ENCODE measurements at places on chromosomes 4 and X. TPM values are rescaled to one million over a fixed set of nuclear protein-coding genes. Genes with fewer than 3 reads are reported as not detected.
A peak's percentile ranks its signal among the peaks of the same experiment; 100 is the strongest.

DNA sequence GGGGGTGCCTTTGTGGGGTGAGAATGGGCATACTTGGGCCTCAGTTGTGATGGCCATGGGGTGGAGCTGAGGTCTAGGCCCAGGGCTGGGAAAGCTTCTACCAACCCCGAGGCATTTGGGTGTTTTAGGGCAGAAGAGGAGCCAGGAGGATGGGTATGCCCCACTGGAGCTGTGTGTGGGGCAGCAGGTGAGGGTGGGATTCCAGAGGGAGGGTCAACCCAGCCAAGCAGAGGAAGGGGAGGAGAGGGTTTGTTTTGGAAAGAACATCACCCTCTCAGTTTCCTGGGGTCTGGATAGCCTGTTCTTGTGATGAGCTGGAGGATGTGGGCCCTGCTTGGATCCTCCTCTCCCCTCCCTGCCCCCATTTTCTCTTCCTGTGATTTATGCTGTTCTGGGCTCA is 620 bp downstream of the IL9R start:
- no peak overlapping the region for H3K4me3 ChIP-seq
- H3K27me3 ChIP-seq, result no peaks in the 10 kb centered on the region

DNA sequence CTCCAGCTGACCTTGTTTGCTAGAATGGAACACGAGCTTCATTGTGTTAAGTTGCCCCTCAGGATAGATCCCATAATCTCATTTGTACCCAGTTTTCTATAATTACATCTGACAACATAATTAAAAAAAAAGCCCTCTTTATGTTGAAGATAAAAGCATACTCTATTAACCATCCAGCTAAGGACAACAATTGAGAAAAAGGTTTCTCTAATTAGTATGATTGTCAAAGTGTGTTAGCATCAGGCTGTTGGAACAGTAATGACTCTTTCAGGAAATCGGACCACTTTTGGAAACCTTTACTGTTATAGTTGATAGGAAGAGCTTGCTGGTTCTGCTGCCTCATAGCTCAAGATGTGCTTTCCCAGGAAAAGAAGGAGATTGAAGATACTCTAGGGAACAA is 172.6 kb downstream of the FHIP1A start:
- no peak overlapping the region for H3K27ac ChIP-seq
- H3K36me3 ChIP-seq, result no peaks in the 10 kb centered on the region
- no peak overlapping the region for H3K4me3 ChIP-seq

DNA sequence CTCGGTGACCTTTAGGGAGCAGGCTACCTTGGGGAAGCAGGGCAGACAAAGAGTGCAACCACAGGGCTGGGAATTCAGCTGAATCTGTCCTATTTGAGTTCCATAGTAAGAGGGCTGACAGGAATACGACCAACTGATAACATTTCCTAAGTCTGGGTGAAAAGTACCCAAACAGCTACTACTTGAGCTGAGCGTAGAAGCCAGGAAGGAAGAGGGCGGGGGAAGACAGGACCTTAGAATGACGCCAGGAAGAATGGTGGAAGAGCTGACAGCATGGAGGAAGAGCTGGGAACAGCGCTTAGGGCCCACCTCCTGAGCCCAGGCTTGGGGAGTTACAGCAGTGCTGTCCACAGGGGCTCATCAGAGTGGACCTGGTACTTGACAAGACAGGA is 14.4 kb downstream of the MECP2 start:
- peaks cover 8% of the 10 kb centered on the region for H3K4me1 ChIP-seq
- H3K36me3 ChIP-seq, result no peaks in the 10 kb centered on the region
- no peaks in the 10 kb centered on the region for H3K27me3 ChIP-seq
- no peak for DNase-seq
- H3K4me3 ChIP-seq, result no peak overlapping the region

DNA sequence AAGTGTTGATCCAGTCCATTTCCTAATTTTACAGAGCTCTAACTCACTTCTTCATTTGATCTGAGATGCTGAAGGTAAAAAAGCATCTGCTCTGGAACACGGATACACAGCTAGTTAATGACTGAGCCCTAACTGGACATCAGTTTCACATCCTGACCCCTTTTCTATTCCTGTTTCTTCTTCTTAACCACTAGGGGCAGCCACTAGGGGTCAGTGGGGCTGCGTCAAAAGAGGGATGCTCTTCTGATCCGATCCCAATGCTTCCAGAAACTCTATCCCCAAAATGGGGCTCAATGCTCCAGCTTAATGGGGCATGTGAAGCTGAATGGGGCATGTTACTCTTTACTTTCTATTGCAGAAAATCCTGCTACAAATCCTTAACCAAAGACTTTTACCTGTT is 33.4 kb upstream of the PHKA2 start:
- no peaks in the 10 kb centered on the region for H3K4me1 ChIP-seq
- no peak overlapping the region for H3K27ac ChIP-seq
- H3K4me3 ChIP-seq, result no peak overlapping the region
- no peaks in the 10 kb centered on the region for H3K36me3 ChIP-seq
- no peaks in the 10 kb centered on the region for H3K27me3 ChIP-seq

GRCh38 chr4:86376850-86377249 is 17.0 kb upstream of the MAPK10 start:
- peaks cover 9% of the 10 kb centered on the region for H3K4me1 ChIP-seq
- H3K27me3 ChIP-seq, result no peaks in the 10 kb centered on the region
- no peak overlapping the region for H3K4me3 ChIP-seq

DNA sequence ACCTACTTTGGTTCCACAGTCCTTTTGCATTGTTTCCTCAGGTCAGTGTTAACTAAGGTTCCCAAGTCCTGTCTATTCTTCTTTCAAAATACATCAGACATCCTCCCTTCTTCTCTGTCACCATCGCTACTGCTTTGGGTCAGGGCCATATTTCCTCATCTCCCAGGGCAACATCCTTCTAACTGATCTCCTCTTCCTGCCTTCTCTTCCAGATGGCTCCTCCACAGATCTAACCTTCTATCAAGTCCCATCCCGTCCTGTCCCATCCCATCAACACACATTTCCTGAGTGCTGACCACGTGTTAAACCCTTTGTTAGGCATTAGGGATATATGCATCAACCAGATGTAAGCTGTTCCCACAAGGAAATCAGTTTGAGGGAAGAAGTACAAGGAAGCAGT is 25.9 kb downstream of the PLAC1 start:
- peaks cover 4% of the 10 kb centered on the region for H3K4me1 ChIP-seq
- H3K4me3 ChIP-seq, result no peak overlapping the region
- H3K27me3 ChIP-seq, result no peaks in the 10 kb centered on the region
- no peaks in the 10 kb centered on the region for H3K36me3 ChIP-seq
- H3K27ac ChIP-seq, result peak overlapping the region; percentile 6

DNA sequence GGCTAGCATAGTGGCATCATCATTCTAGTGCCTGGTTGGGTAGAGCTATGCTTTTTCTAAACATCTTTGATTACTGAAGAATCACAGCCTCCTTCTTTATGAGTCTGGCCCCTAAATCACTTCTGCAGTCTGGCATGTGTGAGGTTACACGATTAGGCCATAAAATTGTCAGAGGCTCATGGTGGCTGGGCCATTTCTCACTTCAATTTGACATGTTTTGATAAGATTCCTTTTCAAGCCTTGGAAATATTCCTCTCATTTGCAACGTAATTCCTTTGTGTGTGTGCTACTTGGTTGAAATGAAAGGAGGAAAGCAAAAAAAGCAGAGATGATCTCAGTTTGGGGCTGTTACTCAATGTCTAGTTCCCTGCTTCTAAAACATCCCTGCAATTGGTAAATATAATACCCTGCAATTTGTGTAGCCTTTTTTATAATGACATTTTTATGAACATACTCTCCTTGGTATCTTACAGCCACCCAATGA is 6.2 kb downstream of the CCKAR start:
- no peak overlapping the region for H3K4me3 ChIP-seq
- H3K27ac ChIP-seq, result no peak overlapping the region
- peak; percentile 29 for DNase-seq
- H3K4me1 ChIP-seq, result peaks cover 6% of the 10 kb centered on the region

- H3K27ac ChIP-seq, result no peak overlapping the region
- H3K4me3 ChIP-seq, result no peak overlapping the region
- no peaks in the 10 kb centered on the region for H3K4me1 ChIP-seq
- DNase-seq, result no peak
These were observed 172.2 kb upstream of the TLL1 start for GRCh38 chr4:165700855-165701254.

- no peaks in the 10 kb centered on the region for H3K4me1 ChIP-seq
- H3K36me3 ChIP-seq, result no peaks in the 10 kb centered on the region
- no peak overlapping the region for H3K4me3 ChIP-seq
- H3K27ac ChIP-seq, result peak overlapping the region; percentile 31
These were observed 39.0 kb downstream of the SHROOM2 start for GRCh38 chrX:9825129-9825790.

- no peak overlapping the region for H3K27ac ChIP-seq
- no peak overlapping the region for H3K4me3 ChIP-seq
- DNase-seq, result no peak
- H3K27me3 ChIP-seq, result no peaks in the 10 kb centered on the region
These were observed 7.6 kb downstream of the SLC25A43 start for GRCh38 chrX:119406776-119407175.

DNA sequence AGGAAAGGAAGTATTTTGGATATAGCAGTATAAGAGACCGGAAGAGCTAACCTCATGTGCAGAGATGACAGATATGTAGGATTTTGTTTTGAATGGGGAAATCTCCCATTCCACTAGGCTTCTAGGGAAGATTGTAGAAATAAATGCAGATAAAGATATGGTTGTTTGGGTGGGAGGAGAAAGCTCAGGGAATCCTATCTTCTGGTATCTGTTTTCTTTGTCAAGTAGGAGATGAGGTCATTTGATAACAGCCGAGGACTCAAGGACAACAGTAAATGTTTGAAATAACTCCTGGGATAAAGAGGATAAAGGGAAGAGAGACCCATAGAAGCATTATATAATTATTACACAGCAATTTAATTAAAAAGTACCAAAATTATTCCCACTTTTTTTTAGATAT is 24.7 kb upstream of the ZMAT1 start:
- no peak for DNase-seq
- H3K27ac ChIP-seq, result no peak overlapping the region
- no peaks in the 10 kb centered on the region for H3K27me3 ChIP-seq
- no peaks in the 10 kb centered on the region for H3K36me3 ChIP-seq
- no peak overlapping the region for H3K4me3 ChIP-seq
- H3K4me1 ChIP-seq, result no peaks in the 10 kb centered on the region

DNA sequence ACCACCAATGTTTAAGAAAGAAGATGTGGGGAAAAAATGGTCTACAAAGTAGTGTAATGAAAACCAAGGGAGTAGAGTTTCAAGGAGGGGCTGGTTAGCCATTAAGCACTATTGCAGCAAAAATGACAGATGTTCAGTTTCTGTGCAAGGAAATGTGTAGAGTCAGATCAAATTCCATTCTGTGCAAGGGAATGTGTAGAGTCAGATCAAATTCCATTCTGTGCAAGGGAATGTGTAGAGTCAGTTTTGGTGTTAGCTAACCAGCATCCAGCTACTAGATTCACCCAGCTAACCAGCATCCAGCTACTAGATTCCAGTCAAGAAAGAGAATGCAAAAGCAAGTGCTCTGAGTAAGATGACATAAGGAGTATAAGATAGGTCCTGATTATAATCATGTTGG is 208.8 kb downstream of the COX18 start:
- no peaks in the 10 kb centered on the region for H3K27me3 ChIP-seq
- H3K4me3 ChIP-seq, result no peak overlapping the region
- no peak for DNase-seq

The PPEF1 gene
- 0.36 TPM for total RNA-seq

The RIBC1 gene
- 0.24 TPM for total RNA-seq

The NAT8L gene
- total RNA-seq, result 2.7 TPM

The NSUN7 gene
- total RNA-seq, result 8.0 TPM

The SMIM43 gene
- total RNA-seq, result 0.08 TPM

The TBX22 gene
- 0.10 TPM for total RNA-seq

The TNMD gene
- total RNA-seq, result 1.8 TPM

The ZAR1 gene
- total RNA-seq, result not detected

The DKK2 gene
- 23.4 TPM for total RNA-seq

Measured in hepatocyte (in vitro differentiated cells).